ENCODE measurements at places on chromosomes 7 and 10. TPM values are rescaled to one million over a fixed set of nuclear protein-coding genes. Genes with fewer than 3 reads are reported as not detected.

Gene EPHB6
- 58.0 TPM for total RNA-seq

Gene SPDYE5
- total RNA-seq, result not detected

GRCh38 chr7:25643770-25644394, 415.6 kb upstream of the NPVF start:
- DNase-seq, result no peak

Gene ARMH3
- 42.2 TPM for total RNA-seq

DNA sequence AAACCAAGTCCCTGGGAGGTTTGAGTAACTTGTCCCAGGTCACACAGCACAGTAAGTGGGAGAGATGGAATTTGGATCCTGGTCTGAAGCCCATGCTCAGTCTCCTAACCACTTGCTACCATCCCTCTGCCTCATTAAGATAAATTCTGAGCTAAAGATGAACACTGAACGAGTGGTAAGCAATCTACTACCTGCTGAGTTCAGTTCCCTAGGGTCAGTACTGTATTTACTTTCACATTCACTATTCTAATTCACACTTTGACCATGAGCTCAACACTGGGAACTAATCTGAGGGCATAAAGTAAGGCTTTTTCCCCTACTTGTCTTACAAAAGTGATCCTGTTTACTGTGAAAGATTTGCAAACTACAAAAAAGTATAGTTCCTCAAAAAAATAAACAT, 2.4 kb downstream of the UROS start:
- no peak for DNase-seq

DNA sequence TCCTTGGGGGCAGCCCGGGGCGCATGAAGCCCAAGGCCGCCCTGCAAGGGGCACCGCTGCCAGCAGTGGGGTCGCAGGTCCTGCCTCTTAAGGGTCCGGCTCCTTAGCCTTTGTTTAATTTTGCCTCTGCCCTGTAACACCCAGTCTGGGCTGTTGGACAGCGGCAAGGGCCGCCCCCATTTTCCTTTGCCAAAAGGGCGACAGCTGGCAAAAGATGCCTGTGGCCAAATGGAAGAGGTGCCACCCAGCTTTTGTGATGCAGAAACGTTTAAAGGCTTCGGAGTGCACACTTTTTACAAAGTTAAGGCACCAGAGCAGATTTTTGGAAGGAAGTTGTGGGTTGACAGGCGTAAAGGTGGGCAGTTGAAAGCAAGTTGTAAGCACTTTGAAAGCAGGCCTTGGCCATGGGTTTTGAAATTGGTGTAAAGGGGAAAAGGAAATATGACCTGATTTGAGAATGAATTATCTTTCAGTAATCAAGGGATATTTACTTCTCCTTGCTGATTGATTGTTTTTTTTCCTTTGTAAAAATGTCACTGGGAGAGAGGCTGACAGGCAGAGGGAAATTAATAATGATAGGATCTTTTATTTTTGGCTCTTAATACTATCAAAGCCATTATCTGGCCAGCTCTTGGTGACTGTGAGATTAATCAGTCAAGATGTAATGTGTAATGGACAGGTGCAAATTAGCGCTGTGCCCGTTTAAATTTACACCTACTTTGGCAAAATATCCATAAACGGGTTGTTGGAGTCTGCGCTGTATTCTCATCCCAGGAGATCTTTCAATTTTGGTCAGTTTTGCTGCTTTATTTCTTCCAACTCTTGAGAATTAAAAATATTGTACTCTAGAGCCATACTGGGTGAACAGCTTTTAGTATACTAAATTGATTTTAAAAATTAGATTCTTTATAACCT, 1.2 kb downstream of the CASD1 start:
- DNase-seq, result no peak

- no peak for DNase-seq
Measured at GRCh38 chr10:109992485-109992884, 15.3 kb upstream of the ADD3 start.

Gene DRGX
- not detected for total RNA-seq

Gene TUBAL3
- not detected for total RNA-seq

DNA sequence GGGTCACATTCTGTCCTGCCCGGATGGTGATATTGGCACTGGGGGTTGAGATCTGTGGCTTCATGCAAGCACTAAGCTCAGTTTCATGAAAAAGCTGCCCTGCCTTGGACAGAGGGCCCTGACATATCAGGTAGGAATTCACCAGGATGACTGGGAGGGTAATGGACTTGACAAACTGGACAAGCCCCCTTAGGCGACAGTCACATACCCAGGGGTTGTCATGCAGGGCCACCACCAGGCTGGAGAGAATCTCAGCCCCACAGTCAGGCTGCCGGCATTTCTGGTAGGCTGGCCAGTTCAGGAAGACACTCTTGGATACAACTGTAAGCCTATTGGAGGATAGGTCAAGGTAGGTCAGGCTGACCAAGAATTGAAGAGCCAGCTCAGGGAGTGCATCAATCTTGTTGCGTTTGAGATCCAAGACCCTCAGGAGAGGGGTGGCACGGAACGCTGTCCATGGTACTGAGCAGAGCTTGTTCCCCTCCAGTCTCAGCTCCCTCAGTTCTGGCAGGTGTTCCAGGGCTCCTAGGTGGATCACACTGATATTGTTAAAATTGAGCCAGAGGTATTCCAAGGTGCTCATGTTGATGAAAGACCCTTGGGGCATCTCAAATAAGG, 824 bp downstream of the LRIT2 start:
- no peak for DNase-seq

DNA sequence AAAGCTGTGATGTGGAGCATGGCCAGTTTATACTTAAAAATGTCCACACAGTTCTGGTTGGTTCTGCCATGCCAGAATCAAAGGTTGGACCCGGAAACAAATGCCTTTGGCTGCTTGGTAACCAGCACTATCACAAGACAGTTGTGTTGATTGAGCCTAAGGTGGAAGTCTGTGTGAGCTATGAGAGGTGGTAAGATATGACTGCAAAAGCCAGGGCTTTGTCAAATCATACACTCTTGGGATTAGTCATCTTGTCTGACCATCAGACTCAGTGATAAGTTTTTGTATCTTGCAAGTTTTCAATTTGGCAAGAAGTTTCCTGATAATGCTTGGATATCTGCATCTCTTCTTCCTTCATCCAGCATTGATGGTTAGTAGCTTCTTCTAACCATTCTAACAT, 35.5 kb downstream of the GPR141 start:
- no peak for DNase-seq

- no peak for DNase-seq
Measured at GRCh38 chr10:22620140-22620857, 94.1 kb downstream of the PIP4K2A start.

DNA sequence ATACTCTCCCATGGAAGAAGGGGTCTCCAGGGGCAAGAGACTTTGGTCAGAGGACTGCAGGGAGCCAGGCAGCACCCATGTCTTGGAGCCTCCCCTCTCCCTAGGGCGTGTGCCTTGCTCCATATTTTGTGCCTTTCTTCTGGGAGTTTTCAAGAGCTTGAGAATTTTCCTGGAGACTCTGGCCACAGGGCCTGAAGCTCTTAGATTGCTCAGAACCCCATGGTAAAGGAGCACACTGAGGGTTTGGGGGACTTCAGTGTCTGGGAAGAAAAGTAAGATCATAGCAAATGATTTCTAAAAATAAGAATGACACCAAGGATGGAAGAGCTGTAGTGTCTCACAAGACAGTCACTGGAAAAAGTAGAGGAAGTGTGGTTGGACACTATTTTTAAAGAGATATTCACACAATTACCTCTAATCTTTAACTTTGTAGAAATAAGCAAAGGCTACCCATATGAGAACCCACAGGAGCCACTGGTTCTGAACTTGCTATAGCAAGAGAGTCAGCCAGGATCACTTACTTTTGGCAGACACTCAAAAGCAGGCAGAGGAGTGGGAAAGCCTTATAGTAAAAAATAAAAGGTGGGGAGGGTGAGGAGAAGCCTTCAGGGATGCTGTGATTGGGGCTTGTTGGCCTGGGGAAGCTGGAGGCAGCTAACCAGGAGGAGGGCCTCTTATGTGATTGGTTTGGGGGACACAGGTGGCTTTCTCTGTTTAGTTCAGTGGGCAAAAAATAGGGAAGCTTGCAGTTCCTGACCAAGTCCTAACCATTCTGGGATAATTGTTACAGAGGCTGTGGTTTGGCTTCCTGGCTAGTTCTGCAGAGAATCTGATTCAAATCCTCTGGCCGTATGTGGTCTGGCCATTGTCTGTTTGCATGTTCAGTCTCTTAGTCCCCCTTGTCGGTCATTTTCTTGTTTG, 5.1 kb upstream of the CSGALNACT2 start:
- DNase-seq, result no peak

GRCh38 chr10:102612964-102613275, 31.4 kb upstream of the TRIM8 start:
- peak; percentile 41 for DNase-seq

GRCh38 chr10:30098629-30099028, 39.2 kb upstream of the JCAD start:
- no peak for DNase-seq

Gene AFAP1L2
- 1.1 TPM for total RNA-seq

GRCh38 chr10:94500063-94500462, 45.5 kb upstream of the HELLS start:
- DNase-seq, result no peak

GRCh38 chr10:3654496-3654895, 130.5 kb downstream of the KLF6 start:
- DNase-seq, result no peak

- no peak for DNase-seq
Measured at GRCh38 chr10:422675-423074, 266.8 kb downstream of the DIP2C start.

DNA sequence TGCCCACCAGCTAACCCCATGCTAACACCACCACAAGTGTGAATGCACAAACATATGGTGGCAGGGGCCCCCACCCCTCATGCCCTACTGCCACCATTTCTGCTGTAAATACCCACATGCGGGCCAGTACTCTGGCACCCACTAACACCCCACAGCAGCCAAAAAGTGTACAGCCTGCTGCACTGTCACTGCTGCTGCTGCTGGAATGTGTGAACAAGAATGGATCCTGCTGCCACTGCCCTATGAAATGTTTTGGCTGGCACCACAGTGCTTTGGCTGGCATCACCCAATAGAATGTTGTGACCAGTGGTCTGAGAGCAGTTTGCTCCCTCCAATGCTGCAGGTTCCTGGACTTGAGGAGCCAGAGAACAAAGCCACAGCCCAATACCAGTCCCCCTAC, 606.6 kb upstream of the SORCS1 start:
- no peak for DNase-seq

DNA sequence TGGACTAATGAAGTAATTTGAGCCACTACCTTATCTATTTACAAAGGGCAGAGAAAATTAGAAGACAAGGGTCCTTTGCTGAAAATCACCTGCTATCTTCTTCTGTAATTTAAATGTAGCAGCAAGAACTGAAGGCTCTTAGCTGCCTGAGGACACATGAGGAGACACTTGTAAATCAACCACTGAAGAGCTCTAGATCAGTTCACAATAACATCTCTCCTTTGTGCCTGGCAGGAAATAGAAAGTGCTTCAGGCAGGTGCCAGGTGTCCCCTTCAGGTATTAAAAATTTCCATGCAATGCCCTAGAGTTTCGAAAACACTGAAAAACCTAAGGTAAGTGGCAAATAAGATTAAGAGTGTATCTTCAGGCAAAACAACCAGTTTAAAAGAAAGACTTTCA, 474.6 kb downstream of the GRM8 start:
- DNase-seq, result no peak

Gene CLDN3
- total RNA-seq, result not detected

Gene HDAC9
- total RNA-seq, result 10.4 TPM

Gene IL15RA
- total RNA-seq, result 17.7 TPM

Gene GJC3
- total RNA-seq, result 0.35 TPM

DNA sequence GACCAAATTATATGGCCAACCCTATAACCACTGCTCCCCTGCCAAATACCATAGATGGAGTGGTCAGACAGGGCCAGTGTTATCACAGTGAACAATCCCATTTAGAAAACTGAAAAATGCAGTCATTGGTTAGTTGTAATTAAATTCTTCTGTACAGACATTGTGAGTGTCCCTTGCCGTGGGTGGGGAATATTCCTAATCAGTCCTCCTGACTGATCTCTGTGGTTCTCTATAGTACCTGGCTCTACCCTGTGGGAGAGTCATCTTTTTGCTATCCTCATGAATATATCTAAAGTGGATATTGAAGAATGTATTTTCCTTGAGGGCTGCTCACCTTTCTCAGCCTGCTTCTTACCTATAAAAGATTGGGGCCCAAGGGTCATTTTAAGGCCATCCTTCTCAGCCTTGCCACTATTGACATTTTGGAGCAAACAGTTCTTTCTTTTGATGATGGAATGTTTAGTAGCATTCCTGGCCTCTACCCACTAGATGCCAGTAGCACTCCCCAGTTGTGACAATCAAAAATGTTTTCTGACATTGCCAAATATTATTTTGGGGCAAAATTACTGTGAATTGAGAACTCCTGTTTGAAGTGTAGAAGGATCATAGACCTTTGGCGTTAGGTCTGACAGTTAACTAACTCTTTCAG, 110.2 kb downstream of the MAPK8 start:
- DNase-seq, result no peak

DNA sequence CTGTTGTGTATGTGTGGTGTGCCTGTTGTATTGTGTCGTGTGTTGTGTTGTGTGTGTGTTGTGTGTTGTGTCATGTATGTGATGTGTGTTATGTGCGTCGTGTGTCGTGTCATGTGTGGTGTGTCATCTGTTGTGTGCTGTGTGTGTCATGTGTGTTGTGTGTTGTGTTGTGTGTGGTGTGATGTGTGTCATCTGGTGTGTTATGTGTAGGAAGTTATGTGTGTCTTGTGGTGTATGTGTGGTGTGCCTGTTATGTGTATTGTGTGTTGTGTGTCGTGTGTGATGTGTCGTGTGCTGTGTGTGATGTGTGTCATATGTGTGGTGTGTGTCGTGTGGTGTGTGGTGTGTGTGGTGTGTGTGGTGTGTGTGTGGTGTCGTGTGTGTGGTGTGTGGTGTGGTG, 145.2 kb downstream of the DNAJB6 start:
- DNase-seq, result no peak

- DNase-seq, result no peak
Measured at GRCh38 chr7:36005293-36005692, 147.8 kb upstream of the EEPD1 start.

GRCh38 chr7:2129323-2130095, 103.2 kb downstream of the MAD1L1 start:
- no peak for DNase-seq

Gene ASIC3
- total RNA-seq, result 5.9 TPM

Gene VGF
- not detected for total RNA-seq

Gene FAM25G
- total RNA-seq, result not detected

GRCh38 chr7:12715372-12716133, 28.1 kb downstream of the ARL4A start:
- DNase-seq, result no peak

Gene GTF2IRD2
- total RNA-seq, result 10.4 TPM
